ENCODE measurements at places on chromosomes 6 and 20.

DNA sequence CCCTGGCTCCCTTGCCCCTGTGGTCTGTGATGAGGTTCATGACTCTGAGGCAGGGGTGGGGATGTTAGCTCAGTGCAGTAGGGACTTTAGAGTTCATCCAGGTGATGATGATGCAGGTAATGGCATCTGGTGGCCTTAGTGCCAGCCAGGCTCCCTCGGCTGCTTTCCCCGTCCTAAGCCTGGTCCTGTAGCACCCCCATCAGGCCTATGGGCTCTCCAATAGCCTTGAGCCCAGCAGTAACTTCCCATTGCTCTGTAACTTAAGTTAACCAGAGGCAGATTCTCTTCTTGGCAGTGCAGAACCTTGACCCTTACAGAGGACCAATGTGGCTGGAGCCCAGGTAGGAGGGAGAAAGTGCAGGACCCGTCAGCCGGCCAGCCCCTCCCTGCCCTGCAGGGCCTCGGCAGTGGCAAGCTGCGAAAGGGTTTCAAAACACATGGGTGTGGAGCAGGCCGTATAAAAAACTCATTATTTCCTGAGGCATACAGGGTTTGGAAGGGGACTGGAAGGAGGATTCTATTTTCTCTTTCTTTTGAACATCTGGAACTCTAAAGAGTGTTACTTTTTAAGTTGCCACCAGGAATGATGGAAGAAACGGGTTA is 406.9 kb downstream of the CDH26 start:
- peak; percentile 0 for DNase-seq

- no peak for DNase-seq
Measured at GRCh38 chr6:5076931-5077330, 8.2 kb upstream of the PPP1R3G start.

GRCh38 chr6:49004801-49005200 is 458.3 kb downstream of the MMUT start:
- DNase-seq = no peak

- no peak for DNase-seq
Measured at GRCh38 chr20:24605937-24606455, 136.6 kb downstream of the SYNDIG1 start.

DNA sequence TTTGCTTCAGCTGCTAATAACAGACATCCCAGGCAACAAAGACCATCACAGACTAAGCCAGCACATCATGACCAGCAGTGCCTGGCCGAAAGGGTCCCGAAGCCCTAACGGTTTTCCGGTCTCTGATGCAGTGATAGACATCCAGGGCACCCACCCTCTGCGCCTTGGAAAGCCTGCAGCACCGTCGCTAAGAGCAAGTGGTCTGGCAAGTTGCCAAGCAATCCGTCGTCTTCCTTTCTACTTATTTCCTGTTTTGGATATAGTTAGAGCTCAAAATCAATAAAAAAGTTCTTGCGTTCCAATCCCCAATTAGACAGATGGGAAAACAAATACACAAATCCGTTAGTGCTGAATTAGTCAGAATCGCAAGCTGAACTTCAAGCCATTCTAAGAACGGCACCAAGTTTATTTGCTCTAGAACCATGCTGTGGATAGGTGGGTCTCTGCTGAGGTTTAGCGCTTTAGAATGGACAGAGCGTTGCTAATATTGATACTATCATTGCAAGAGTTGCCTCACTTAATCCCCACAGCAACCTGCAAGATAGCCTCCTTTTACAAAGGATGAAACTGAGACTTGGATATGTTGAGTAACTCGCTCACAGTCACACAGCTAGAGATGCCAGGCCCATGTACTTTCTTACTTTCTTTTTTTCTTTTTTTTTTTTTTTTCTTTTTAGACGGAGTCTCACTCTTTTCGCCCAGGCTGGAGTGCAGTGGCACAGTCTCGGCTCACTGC is 163.3 kb upstream of the SNX9 start:
- no peak for DNase-seq

- peak; percentile 92 for DNase-seq
Measured at GRCh38 chr6:144150710-144151657, 667 bp downstream of the STX11 start.

- no peak for DNase-seq
Measured at GRCh38 chr6:52391599-52391998, 28.5 kb upstream of the EFHC1 start.

GRCh38 chr6:157150076-157150475 is 173.2 kb downstream of the TMEM242 start:
- DNase-seq = no peak

DNA sequence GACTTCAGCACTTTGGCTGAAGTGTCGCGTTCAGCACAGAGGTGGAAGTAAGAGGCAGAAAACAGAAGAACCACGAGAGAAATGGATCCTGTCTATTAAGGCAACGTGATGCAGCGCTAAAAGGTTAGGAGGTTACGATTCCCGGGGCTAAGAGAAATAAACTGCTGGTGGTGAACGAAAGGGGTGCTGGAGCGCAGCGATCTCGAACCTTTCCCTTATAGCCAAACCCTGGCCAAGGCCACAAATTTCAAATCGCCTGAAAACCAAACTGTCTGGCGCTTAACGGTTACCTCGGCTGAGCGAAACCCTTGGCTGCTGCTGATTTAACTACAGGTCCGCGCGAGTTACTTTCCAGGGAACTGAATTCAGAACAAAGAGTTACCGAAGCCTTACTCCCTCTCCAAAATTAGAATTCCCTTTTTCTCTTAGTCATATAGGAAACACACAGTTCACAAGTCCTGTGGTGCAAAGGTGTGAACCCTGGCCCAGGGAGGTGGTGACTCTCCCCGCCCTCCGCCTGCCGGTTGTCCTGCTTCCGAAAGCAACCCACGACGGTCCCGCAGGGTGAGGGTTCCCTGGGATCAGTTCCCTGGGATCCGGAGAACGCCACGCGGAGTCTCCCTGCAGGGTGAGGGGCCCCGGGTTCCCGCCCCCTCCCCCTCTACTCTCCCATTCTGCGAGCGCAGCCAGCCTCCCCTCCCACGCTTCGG is 1.3 kb upstream of the SLC35D3 start:
- no peak for DNase-seq

DNA sequence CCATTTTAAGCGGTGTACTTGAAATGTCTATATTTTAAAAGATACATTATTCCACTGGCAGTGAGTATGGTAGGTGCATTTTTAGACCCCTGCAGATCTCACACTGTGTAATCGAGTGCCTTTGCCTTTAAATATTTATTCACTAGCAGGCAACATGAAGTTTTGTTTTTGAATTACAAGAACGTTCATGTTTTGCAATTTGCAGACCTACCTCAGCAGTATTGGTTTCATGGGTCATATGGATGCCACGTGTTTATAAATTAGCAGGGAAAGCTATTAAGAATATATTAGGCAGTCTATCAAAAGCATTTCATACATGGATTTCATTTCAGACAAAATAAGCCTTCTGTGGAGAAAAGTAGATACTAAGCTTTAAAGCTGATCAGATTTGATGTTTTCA is 7.2 kb downstream of the MAP3K4 start:
- no peak for DNase-seq

- DNase-seq = no peak
Measured at GRCh38 chr6:88815491-88815890, 147.9 kb downstream of the RNGTT start.

DNA sequence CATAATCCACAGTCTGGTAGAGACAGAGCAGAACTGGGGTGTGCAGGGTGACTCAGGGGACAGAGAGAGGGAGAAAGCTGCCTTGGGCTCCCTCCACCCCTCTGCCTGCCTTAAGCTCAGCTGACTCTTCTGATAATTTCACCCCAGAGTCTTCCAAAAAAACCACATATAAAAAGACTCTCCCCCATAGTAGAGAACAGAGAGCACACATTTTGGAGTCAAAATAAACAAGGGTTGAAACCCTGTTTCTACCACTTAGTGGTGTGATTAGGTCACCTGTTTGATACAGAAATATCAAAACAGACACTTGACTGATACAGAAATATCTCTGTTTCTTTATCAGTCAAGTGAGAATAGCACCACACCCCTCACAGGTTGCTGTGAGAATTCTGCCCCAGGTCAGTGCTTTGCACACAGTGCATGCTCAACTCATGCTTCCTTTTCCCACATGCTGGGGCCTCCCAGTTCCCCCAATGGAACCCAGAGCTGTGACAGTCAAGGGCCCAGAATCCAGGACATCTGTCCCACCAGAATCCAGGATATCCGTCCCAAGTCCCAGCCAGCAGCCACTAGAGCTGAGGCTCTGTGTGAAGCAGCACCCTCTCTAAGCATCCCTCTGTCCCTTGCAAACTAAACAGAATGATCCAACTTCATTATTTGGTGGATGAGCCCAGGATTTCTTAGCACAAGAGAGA is 1.2 kb downstream of the TREML2 start:
- DNase-seq = peak; percentile 59

GRCh38 chr6:166907373-166907841 is 48.9 kb downstream of the RNASET2 start:
- DNase-seq = peak; percentile 82

DNA sequence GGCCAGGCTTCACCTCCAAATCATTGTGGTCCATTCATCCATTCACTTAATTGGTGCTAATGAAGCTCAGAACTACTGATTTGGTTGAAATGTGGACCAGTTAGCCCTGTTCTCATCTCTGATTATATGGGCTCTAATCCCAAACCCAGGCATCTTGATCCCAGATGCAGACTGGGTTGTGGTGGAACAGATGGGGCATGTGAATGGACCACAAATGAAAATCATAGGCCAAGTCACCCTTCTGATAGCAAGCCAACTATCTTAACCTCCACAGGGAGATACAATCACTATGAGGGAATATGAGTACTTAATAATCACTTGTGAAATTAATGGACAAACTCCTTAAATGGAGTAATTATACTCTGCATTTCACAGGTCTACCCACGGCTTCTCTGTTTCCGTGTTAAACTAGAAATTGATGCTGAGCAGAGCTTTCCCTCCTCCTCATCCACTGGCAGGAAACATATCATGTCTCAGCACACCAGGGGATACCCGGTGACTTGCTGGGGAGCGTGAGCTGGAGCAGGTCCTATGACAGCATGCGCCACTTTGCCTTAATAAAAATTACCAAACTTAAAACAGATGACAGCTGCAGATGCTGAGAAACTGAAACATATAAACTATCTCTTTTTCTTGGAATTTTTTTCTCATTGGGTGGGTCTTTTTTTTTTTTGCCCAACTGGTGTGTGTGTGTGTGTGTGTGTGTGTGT is 108.8 kb upstream of the HEY2 start:
- DNase-seq = no peak

DNA sequence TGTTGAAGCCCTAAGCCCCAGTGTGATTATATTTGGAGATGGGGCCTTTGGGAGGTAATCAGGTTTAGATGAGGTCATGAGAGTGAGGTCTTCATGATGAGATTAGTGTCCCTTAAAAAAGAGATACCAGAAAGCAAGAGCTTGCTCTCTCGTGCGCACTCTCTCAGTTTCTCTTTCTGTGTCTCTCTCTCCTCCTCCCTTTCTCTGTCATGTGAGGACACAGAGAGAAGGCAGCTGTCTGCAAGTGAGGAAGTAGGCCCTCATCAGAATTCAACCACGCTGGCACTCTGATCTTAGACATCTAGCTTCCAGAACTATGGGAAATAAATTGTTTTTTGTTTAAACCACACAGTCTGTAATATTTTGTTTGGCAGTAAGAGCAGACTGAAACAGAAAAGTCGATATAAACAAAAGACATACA is 180.5 kb downstream of the IBTK start:
- peak; percentile 87 for DNase-seq
